AML-193 (cell line): ENCODE measurements at places on chromosomes 5 and 9.

DNA sequence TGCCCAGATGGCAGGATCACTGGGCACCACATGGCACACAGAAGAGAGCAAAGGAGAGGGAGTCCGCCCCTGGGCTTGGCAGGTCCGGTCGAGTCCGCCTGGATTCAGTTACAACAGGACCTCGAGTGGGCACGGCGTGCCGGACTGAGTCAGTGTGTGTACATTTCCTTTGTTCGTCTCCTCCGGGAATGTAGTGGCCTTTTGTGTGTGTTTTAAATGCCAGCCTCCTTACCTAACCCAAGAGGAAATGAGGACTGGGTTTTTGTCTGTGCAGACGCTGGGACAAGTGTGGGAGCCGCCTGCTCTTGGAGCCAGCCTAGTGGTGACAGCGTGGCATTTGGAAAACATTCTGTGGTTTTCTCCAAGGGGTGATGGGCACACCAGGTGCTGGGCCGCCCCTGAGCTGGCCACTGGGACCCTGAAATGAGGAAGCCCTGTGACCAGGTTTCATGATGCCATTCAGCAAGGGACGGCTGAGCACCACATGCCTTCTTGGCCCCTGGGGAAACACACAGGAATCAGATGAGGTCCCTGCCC, 9.6 kb downstream of the NEK6 start:
- peak; percentile 65 for DNase-seq

DNA sequence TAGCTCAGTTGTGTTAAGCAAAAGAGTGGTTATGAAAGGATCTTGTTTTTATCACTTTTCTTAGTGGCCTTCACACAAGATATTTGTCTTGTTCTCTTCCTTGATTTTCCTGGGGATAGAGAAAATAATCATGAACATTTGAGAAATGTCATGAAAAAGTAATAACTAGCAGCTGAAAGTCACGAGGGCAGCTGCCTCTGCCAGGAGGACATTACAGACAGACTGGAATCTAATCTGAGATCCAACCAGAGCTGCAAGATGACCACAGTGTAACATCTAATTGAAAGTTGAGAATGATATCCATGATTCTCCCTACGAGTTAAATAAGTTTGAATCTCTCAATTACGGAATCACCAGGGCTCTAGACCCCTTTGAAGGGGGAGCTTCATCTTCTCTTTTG, 274.9 kb downstream of the ARHGAP26 start:
- DNase-seq = no peak

DNA sequence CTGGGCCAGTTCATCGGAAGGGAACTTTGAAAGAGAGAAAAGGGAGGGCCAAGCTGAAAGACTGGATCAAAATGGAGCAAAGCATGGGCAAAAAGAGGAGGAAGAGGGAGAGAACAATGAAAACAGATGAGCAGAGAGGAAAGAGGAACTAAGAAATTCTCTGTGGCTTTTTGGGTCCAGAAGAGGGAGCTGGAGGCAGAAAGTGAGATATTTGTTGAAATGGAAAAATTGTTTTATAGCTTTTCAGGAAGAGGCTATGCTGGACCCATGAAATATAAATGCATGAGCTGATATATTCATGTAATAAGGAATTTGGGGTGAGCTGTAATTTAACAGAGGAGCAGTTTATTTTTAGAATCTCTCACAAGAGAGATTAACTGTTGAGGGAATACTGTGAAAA, 457.3 kb downstream of the DMAC1 start:
- DNase-seq = no peak

- no peak for DNase-seq
Measured at GRCh38 chr9:129370770-129371169, 192.7 kb upstream of the IER5L start.

GRCh38 chr9:125747765-125748445, 732 bp downstream of the PBX3 start:
- no peak for DNase-seq

- no peak for DNase-seq
Measured at GRCh38 chr5:78554670-78555069, 93.9 kb downstream of the LHFPL2 start.
